NAMALWA (cell line): ENCODE measurements at places on chromosomes 5 and 9.

DNA sequence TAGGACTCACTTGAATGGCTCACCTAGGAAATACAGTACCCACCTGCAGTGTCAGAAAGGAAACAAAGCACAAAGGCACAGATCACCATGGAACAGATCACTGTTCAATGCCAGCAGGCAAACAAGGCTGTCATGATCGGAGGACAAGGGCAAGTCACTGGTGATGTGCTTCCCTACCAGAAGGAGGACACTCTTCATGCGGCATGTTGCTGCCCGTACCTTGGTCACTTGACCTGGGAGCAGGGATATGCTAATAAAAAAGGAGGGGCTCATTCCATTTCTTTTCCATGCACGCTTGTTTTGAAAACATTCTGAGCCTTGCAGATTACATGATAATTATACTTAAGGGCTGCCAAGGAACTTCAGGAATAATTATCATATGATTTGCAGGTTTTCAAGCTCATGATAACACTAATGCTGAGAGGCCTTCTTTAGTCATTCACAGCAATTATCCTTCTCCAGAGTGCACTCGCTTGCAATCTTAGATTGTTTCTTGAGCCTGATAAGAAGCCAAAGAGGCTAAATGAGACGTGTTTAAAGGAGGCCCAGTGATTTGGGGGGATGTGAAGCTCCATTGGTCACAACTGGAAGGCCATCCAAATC is 36.1 kb upstream of the STARD4 start:
- DNase-seq, result no peak

- no peak for DNase-seq
Measured at GRCh38 chr5:153256-153655, 38.0 kb upstream of the LRRC14B start.

DNA sequence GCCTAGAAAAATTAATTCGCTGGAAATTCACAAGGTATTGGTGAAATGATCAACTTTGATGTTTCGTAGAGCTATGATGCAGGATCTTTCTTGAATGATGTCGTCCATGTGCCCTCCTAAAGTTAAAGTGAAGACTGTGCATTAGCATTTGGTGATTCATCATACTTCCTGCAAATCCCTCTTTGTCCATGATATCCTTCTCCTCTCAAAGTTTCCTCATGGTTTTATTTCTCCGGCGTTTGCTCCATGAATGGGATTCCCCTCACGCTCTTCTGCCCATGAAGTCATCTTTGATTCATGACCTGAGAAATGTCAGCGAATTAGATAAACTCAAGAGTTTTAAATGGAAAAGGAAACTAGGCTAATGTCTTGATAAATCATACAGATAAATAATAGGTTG is 372.7 kb downstream of the PSAT1 start:
- DNase-seq, result no peak

- DNase-seq, result no peak
Measured at GRCh38 chr5:154097031-154097430, 58.3 kb downstream of the MFAP3 start.

DNA sequence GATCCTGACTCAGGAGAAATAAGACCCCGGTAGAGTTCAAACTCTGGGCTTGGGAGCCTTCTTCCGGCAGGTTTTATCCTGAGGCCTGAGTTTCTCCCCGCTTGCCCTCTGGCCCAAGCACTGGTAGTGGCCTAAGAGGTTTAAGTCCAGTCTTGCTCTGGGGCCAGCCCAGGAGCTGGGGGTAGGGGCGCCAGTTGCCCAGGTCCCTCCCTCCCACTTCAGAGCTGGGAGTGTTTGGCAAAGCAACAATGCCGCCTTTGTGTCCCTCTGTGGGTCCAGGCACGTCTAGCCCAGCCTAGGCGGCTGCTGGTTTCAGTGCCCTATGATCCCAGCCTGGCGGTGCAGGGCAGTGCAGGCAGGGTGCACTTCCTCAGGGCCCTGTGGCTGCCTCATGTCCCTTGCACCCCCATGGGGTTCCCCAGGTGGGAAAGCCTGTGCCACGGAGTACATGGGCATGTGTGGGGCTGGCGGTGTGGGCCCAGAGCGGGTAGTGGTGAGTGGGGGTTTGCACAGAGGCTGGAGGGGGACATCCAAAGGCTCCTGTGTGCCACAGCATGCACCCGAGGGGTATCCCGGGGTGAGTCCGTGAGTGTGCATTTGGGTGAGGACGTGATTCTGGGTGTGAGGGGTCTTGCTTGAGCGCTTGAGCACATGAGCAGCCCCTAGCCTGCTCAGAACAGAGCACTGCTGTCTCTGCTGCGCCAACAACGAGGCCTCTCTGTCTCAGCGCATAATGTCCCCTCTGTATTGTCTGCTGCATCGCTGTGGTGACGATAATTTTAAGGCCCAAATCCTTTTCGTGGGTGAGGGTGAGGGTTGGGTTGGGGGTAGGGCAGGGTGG is 61.7 kb upstream of the PSD2 start:
- no peak for DNase-seq

DNA sequence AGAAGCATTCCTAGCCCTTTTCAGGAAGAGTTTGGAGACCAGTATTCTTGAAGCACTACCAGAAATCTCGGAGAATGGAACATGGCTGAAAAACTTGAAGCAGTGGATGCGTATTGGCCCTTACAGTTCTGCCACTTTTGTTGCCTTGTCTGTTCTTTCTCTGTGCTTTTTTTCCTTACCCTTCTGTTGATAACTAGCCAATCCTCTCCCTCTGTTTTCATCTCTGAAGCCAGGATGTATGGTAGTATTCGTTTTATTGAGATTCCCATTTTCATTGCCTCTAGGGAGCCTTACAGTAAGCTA is 564 bp upstream of the CCNH start:
- DNase-seq, result no peak

DNA sequence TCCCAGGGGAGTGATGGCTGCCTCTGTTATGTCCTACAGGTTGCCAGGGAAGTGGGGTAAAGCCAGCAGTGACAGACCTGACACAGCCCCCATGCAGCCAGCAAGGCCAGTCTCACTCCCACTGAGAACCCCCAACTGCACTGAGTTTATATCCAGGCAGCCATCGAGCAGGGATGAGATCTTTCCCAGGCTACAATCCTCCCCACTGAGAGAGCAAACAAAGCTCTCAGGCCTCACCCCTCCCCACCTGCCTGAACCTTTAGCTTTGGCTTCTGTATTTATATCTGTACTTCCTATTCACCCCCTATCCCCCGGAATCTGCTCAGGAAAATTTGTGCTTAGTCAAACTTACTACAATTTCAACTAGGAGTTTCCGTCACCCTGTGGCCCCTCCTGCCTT is 284.1 kb downstream of the FAM170A start:
- DNase-seq, result no peak

- no peak for DNase-seq
Measured at GRCh38 chr5:62886603-62887315, 308.1 kb downstream of the LRRC70 start.

DNA sequence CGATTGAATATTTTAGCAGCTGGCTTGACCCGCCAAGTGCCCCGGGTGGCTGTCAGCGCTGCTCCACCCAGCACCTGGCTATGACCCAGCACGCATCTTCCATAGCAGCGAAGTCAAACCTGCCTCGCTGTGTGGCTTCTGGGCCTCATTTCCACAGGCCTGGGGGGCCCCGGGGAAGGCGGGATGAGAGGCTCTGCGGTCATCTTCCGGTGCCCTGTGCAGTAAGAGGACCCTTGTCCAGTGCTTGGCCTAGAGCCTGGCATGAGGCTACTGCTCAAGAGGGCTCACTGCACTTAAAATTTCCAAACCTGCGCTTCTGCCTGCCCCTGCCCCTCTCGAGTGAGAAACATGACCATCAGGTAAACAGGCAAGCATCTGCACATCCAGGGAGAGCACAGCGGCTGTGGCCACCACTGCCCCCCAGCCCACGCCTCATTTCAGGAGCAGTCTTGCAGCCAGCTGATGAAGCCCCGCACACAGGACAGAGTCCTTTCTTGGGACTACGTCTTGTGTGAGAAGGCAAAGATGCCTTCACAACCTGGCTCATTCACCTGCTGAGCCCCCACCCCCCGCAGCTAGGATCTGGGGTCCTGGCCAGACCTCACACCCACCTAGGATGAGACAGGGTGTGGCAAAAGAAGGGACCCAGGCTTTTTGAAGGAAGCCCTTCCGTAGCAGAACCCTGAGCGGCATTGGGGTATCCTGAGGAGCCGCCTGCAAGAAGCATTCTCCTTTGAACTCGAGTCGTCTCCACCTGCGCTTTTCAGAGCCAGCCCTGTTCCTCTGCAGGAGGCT is 69.5 kb upstream of the UNC5A start:
- no peak for DNase-seq

- peak; percentile 62 for DNase-seq
Measured at GRCh38 chr9:113682297-113682771, 193.8 kb upstream of the ZNF618 start.

DNA sequence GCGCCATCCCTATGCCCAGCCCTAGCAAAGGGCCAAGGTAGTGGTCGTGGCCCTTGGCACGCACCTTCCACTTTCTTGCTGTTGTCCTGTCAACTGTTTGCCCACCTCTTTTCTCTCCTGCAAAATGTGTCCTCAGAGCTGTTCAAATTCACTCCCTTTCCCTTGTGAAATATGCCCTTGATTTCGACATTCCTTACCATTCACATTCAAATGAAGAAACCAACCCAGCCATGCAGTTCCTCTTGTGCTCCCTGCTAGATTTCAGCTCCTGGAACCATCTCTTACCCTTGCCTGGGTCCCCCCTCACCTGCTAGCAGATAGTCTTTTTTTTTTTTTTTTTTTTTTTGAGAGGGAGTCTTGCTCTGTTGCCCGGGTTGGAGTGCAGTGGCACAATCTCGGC is 19.6 kb upstream of the HRH2 start:
- DNase-seq, result no peak

DNA sequence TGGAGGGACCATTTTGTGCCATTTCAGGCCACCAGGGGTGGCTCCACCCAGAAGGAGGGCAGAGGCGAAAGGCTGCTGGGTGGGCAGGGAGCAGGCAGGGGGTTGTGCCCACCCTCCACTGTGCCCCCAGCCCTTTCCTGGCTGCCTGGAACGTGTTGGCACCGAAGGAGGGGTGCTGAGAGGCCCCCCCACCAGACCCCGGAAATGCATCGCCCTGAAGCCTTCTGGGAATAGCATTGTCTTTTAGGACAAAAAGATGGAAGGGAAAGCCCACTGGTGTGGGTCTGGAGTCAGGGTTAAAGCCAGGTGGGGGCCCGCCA is 5.1 kb downstream of the NOXA1 start:
- no peak for DNase-seq

- no peak for DNase-seq
Measured at GRCh38 chr9:88980740-88981203, 10.5 kb upstream of the S1PR3 start.

DNA sequence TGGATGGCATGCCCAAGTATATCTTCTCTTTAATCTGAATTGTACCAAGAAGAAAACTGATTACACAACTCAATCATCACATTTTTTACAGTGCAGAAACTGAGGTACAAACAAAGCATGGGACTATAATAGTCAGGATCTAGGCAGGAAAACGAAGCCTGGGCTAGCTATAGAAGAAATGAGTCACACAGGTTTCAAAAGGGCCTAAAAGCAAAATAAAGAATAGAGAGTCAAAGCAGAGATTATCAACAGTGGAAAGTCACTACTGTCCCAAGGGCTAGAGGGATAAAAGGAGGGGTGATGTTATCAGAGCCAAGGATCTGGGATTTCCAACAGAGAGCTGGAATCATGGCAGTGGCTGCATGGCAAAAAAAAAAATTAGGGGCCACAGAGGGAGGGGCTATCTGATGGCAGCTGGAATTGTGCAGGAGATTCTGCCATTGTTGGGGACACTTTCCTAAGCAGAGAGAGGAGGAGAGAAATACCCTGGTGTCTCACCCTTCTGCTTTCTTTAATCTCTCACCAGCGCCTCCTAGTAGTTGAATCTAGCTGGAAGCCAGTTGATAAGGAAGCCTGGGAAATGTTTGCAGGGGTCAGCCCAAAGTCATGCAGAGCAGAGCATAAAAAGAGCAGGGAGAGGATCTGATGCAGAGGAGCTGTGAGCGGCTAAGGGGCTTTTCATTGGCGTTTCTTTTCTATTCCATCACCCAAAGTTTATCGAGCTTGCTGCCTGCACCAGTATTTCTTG is 343.2 kb downstream of the ACTL7B start:
- no peak for DNase-seq

GRCh38 chr5:14810928-14811572 is 60.5 kb downstream of the ANKH start:
- no peak for DNase-seq

- no peak for DNase-seq
Measured at GRCh38 chr5:57267805-57268204, 93.9 kb downstream of the GPBP1 start.

DNA sequence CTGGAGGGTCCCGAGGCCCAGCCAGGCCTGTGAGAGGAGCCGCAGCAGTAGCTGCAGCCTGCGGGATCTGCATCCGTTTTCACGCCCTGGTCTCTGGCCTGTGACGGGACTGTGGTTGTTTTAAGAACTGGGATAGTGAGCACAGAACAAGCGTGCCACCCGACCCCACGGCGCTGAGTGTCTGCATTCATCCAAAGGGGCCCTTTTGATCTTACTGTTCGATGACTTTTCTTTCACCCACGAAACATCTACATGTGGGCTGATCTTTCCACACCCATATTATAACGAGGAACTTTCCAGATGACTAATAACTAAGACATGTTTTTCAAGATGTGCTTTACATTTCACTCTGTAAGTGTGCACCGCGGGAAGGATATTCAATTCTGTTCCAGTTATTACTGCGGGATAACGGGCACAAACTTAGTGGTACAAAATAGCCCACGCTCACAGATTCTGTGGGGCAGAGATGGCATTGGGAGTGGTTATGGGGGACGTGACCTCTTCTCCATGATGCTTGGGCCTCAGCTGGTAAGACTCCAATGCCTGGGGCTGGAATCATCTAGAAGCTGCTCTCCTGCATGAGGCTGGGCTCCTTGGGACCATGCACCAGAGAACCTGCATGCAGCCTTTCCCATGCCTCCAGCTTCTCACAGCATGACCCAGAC is 165.0 kb downstream of the SYK start:
- DNase-seq, result no peak

DNA sequence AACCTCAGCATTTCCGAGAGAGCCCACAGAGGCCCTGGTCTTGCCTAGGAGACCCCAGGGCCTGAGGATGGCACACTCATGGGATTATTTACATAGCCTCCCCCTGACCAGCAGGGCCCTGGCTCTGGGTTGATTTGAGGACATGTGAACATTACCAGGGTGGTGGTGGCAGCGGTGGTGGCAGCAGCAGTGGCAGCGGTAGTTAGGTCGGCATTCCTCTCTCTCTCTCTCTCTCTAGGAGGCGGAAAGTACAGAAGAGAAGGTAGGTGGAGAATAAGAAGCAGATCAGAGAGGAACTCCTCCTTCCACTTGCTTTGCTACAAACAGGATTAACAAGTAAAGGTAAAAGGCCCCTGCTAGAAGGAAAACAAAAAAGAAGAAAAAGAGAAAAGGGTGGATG is 39.3 kb downstream of the B4GALT1 start:
- DNase-seq, result no peak

DNA sequence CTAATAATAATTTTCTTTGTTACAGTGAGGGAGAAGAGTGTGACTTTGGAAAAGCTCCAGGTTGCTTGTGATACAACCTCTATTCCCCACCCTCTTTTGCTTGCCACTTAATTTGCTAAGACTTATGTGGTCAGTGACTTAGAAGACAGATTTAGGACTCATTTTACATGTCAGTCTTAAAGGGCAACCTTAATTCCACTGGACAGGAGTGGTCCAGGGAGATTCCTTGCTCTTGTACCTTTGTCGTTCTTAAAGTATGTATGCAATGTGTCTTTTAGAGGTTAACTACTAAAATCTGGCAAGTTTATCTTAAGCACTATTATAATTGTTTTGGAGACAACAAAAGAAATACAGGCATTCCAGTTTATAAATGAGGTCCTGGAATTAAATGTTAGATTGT is 20.0 kb downstream of the SLC30A5 start:
- DNase-seq, result no peak

- DNase-seq, result no peak
Measured at GRCh38 chr9:129838707-129839259, 3.5 kb downstream of the USP20 start.

GRCh38 chr5:945691-946551 is 53.2 kb downstream of the TRIP13 start:
- DNase-seq, result no peak
